ENCODE measurements at places on chromosomes 12 and 14. TPM values are rescaled to one million over a fixed set of nuclear protein-coding genes. Genes with fewer than 3 reads are reported as not detected.

DNA sequence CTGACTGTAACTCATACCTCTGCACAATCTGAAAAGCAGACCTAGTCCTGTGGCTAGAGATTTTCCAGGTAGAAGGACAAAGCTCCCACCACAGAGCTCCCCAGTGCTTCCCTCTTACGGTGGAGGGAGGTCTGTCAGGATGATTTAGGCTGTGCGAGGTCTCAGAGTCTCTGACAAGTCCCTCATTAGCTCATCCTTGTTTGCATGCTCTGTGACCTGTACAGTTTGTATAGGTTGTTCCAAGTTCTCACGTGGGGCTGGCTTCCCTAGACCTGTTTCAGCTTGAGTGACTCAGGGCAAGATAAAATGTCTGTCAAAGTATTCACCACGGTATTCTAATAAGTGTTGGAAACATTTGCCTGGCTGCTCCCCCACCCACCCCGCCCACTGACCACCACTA lies 34.8 kb downstream of the ASCL1 start:
- DNase-seq: no peak

GRCh38 chr12:14957551-14958168 lies 3.7 kb downstream of the ARHGDIB start:
- no peak for DNase-seq

DNA sequence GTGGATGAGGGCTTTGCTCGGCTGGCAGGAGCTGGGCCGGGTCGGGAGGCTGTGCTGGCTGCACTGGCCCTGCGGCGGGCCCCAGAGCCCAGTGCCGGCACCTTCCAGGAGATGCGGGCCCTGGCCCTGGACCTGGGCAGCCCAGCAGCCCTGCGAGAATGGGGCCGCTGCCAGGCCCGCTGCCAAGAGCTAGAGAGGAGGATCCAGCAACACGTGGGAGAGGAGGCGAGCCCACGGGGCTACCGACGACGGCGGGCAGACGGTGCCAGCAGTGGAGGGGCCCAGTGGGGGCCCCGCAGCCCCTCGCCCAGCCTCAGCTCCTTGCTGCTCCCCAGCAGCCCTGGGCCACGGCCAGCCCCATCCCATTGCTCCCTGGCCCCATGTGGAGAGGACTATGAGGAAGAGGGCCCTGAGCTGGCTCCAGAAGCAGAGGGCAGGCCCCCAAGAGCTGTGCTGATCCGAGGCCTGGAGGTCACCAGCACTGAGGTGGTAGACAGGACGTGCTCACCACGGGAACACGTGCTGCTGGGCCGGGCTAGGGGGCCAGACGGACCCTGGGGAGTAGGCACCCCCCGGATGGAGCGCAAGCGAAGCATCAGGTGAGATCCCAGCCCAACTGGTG lies 11.5 kb downstream of the ARHGEF40 start:
- no peak for DNase-seq

- DNase-seq: no peak
These were observed 138.0 kb downstream of the ANO2 start for GRCh38 chr12:5807090-5807414.

DNA sequence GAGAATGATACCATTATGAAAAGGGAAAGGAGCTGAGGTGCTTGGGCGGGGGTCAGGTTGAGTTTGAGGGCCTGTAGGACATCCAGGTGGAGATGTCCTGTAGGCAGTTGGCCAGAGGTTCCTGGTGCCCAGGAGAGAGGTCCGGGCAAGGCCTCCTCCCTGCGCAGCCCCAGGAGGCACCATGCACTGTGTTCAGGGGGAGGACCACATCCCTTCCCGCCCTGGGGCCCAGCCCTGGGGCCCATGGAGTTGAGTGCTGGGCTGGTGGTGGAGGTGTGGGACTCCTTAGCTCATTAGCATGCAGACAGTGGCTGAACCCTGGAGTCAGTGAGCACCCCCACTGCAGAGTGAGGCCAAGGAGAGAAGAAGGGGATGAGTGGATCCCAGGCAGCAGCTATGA lies 5.7 kb upstream of the FAIM2 start:
- DNase-seq: no peak

DNA sequence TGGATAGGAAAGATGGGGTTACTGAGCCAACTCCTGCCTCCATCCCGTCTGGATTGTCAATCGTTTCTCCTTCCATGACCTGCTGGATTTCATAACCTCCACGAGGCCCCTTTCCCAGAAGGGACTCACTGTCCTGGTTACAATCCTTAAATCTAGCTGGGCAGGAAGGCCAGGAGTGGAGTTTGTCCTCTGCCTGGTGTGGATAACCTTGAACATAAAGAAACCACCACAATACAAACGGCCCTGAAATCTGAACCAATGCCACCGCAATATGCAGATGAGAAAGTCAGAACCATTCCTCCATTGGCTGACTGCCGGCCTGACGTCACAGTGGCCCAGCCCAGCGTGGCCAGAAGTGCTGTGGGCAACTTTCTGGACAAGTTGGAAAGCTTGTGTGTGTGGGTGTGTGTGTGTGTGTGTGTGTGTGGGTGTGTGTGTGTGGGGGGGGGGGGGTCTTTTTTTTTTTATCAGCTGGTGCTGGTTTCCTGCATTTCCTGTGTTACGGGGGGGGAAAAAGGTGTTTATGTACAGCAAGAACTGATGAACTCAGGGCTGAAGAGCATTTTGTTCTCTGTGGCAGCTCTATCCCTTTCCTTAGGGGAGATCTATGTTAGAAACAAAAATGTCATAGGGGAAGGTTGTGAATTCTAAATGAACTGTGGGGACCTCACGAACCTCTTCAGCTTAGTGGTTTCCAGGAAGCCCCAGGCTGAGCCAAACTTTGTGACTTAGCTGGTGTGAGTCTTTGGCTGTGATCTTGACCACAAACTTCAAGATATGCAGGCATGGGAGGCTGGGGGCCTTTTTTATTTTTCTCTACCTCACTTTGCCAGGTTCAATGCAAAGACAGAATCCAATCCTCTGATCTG lies 81.6 kb upstream of the MED13L start:
- DNase-seq: peak; percentile 99

GRCh38 chr12:29211696-29212095 lies 62.6 kb downstream of the FAR2 start:
- DNase-seq: no peak

DNA sequence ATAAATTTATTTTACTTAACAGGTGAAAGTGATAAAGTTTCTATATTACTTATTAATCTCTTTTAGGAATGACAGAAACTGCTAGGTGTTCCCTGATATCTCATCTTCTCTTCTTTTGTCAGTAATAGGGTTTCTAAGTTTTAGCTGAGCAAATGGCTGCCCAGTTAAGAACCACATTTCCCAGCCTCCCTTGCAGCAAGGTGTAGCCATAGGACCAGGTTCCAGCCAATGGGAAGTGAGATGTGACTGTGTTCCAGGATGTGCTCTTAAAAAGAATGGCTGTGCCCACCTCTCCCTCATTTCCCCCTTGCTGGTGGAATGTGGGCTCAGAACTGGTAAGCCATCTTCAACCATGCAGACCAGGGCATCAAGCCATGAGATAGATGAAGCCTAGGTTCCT lies 165.6 kb downstream of the HELB start:
- DNase-seq: no peak

DNA sequence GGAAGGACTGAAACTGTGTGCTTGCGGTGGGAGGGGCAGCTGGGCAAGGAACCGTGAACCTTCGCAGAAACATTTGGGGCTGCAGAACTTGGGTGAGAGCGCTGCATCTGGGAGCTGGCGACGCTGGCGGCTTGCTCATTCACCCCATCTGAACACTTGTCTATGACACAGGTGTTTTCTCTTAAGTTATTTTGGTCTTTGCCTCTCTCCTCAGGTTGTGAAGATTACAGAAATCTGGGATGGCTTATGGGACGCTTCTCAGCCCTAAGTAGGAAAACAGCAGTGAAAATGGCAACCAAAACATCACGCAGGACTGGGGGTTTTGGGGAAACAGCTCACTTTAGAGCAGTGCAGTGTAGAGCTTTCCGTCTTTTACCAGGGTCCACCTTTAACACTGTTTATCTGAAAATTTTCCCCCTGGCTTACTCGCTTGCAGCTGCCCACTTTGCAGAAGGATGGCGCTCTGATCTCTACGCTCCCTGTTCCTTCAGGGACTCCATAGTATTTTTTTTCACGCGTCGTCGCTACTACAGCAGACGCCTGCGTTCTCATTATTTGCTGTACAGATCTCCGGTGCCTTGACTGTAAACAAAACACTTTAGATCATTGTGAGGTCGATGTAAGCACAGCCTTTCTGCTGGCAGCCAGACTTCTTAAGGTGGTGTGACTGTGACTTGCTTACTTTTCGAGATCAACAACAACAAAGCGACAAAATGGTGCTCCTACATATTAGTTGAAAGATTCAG lies 2.7 kb upstream of the CDKN1B start:
- DNase-seq: peak; percentile 80

GPD1 gene
- 0.10 TPM for polyA plus RNA-seq

IAPP gene
- not detected for polyA plus RNA-seq

MDP1 gene
- polyA plus RNA-seq: 22.7 TPM

WNT1 gene
- polyA plus RNA-seq: not detected

Data from endothelial cell of umbilical vein (primary cell).